ENCODE measurements at places on chromosomes 7 and 10.

DNA sequence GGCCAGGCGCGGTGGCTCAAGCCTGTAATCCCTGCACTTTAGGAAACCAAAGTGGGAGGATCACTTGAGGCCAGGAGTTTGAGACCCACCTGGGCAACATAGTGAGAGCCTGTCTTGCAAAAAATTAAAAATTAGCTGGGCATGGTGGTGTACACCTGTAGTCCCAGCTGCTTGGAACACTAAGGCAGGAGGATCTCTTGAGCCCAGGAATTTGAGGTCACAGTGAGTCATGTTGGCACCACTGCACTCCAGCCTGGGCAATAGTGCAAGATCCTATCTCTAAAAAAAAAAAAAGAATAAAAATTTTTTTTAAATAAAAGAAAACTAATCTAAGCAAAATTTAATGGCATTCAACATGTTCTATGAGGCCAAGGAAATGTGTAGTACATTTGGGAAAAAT lies 44.9 kb upstream of the UBN2 start:
- DNase-seq: no peak

GRCh38 chr7:66640802-66641525 lies 12.3 kb downstream of the KCTD7 start:
- no peak for DNase-seq

DNA sequence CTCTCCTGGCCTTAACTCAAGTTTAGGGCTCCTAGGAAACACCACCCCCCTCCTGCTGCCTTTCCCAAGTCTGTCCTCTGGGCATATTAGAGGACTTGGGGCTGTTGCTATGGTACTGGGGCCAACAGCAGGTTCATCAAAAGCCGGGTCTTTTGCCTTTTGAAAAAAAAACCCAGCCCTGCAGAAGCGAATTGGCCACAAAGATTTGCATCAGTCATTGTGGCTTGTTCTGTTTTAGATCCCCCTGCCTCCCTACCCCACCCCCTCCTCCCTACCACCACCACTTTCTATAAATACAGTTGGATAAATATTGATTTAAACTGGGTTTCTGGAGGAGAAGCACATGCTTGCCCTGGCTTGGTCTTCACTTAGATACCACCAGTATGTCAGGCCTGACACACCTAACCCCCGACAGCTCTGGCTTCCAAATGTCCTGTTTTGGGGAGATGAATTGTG lies 7.0 kb downstream of the MXI1 start:
- no peak for DNase-seq

- no peak for DNase-seq
Observed at GRCh38 chr7:146701166-146701565, 584.6 kb downstream of the CNTNAP2 start.

DNA sequence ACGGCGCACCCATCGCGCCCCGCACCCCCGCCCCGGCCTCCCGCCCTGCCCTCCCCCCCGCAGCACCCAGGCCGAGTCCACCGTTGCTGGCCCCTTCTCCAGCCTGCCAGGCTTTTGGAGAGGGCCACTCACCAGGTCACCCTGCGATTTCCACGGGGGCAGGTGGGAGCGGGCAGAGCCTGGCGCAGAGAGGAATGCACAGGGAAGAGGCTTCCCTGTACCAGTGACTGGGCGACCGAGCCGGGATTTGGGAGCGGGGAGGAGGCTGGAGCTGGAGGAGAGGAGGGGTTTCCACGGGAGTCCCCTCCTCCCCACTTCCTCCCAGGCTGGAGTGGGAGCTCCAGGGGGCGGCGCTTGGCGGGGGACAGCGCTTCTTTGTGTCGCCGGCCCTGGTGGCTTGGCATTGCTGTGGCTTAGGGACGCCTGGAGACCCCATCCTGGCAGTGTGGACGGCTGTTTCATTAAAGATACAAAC lies 19.3 kb downstream of the TCAF1 start:
- no peak for DNase-seq

GRCh38 chr7:132239422-132239994 lies 336.8 kb downstream of the PLXNA4 start:
- DNase-seq: no peak

GRCh38 chr7:28983396-28984190 lies 25.5 kb upstream of the TRIL start:
- no peak for DNase-seq

DNA sequence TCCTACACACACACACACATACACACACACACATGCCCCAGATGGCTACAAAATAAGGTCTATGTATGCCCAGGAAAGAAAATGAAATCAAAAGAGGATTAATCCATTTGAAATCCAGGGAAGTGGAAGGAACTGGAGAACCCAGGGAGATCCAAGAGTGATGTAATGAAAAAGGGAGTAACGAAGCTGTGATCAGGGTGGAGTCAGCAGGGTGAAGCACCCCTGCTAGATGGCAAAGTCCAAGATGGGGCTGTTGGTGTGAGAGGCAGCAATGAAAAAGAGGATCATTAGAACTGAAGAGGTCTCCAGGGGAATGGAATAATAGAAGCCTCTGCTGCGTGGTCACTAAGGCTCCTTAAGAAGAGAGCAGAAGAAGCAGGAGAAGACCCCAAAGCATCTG lies 43.6 kb upstream of the IL6 start:
- no peak for DNase-seq

GRCh38 chr10:75009426-75009825 lies 102.0 kb upstream of the SAMD8 start:
- no peak for DNase-seq

DNA sequence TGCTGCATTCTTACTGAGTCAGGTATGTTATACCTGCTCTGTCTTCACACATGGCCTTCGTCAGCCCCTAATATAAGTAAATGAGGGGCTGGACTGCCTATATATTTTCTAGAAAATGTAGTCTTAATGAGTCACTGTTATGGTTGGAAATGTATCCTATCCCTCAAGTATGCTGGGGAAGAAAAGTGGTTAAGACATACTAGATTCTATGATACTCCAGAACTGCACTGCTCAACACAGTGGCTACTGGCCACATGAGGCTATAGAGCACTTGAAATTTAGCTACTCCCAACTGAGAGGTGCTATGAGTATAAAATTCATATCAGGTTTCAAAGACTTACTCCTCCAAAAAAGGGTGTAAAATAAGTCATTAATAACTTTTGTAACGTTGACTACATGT lies 104.3 kb upstream of the STEAP1B start:
- no peak for DNase-seq

- no peak for DNase-seq
Observed at GRCh38 chr10:69481305-69481704, 30.0 kb downstream of the TSPAN15 start.

- no peak for DNase-seq
Observed at GRCh38 chr7:22723181-22723601, 3.8 kb upstream of the IL6 start.

DNA sequence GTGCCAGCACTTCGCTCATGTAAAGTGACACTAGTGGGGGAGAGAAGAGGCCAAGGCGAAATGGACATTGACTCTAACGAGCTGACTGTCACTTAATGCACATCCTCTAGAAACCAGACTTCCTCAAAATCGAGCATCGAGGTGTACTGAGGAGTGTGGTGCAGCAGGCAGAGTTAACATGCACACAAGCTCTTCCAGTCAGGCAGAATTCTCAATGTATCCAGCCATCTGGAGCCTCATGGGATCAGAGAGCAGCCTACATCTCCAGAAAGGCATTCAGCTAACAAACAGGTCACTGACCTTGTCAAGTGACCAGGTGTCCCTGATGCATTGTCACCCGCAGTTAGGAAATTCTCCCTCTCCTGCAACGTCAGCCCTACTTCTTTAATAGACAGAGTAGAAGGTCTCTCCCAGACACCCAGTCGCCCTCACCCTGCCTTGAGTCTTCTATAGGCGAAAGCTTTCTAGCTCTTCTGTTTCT lies 259.8 kb upstream of the AOAH start:
- DNase-seq: no peak

DNA sequence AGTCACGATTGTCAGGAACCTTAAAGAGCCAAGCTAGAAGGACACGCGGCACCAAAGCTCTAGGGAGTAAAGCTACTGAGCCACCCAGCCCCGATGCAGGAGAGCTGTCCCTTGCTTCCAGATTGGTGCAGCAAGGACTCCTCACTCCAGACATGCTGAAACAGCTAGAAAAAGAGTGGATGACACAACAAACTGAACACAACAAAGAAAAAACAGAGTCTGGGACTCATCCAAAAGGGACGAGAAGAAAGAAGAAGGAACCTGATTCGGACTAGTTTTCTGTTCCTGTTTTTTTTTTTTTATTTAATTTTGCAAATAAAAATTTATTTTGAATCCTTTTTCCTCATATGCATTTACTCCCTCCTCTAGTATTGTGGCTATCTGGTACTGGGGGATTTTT lies 11.4 kb upstream of the HKDC1 start:
- no peak for DNase-seq

- DNase-seq: no peak
Observed at GRCh38 chr7:66307591-66308215, 102.6 kb downstream of the TPST1 start.

DNA sequence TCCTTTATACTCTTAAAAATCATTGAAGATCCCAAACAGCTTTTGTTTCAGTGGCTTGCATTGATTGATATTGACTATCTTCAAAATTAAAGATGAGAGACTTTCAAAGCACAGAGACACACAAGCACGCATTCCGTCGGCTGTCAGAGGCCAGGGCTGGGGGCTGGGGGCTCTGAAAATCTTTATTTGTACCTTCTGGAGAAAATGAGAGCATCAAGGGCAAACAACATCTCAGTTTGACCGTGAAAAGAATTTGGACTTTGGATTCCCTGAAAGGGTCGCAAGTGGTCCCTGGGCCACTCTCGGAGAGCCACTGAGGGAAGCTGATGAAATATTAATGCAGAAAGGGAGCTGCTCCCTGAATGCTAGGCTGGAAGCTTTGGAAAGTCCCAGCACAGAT lies 96.4 kb downstream of the CHST15 start:
- DNase-seq: no peak

GRCh38 chr7:6153646-6154541 lies 118.5 kb downstream of the CYTH3 start:
- no peak for DNase-seq

GRCh38 chr7:27739301-27739908 lies 557 bp upstream of the TAX1BP1 start:
- DNase-seq: no peak

GRCh38 chr10:92690211-92690914 lies 608 bp downstream of the HHEX start:
- DNase-seq: peak; percentile 33

- DNase-seq: no peak
Observed at GRCh38 chr10:132828681-132829080, 42.7 kb upstream of the NKX6-2 start.

GRCh38 chr10:4263601-4263921 lies 478.6 kb upstream of the KLF6 start:
- DNase-seq: no peak

GRCh38 chr10:58638388-58638787 lies 125.7 kb downstream of the BICC1 start:
- no peak for DNase-seq

- no peak for DNase-seq
Observed at GRCh38 chr7:100577507-100577906, 3.8 kb upstream of the SAP25 start.

DNA sequence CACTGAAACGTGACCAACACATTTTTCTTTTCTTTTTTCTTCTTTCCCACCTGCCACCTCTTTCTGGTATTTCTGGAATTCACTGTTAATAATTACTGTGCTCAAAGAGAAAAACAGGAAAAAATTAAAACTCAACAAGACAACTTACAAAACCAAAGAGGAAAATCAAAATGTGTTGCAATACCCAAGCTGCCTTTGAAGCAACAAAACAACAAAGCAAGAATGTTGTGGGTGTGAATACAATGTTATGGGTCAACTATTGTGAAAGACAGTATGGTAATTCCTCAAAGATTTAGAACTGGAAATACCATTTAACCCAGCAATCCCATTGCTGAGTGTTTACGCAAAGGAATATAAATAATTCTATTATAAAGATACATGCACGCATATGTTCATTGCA lies 415.1 kb downstream of the GFRA1 start:
- no peak for DNase-seq

DNA sequence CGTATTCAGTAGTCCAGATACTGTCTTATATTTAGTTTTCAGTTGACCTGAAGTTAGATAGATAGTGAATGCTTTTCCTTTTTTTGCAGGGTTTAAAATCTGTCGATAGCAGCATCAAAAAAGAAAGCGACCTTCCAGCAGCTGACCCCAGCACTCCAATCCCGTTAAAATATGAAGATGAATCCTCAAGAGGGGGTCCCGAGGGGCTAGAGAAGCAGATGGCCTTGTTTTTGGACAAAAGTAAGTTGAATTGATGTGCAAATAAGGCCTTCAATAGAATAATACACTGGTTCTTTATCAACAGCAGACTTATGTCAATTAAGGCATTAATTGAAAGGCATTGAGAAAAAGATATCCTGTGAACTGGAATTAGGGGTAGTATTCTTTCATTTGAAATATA lies 18.7 kb downstream of the EDRF1 start:
- no peak for DNase-seq

All from T-helper 1 cell (primary cell).